ENCODE measurements at places on chromosomes 16 and 17.

DNA sequence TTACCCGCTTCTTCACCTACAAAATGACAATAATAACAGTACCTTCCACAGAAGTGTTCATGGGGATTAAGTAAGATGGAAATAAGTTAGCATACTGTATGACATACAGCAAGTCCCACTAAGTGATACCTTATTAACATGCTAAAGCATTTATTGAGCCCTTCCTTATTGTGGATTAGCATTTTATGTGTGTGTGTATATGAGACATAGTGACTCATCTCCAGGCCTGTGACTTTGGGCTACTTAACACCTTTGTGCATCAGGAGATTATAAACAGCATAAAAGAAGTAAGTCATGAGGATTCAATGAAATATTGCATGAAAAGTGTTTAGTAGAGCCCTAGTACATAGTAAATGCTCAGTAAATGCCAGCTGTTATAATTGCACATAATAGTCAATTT, 52.9 kb downstream of the CA10 start:
- no peak for DNase-seq

DNA sequence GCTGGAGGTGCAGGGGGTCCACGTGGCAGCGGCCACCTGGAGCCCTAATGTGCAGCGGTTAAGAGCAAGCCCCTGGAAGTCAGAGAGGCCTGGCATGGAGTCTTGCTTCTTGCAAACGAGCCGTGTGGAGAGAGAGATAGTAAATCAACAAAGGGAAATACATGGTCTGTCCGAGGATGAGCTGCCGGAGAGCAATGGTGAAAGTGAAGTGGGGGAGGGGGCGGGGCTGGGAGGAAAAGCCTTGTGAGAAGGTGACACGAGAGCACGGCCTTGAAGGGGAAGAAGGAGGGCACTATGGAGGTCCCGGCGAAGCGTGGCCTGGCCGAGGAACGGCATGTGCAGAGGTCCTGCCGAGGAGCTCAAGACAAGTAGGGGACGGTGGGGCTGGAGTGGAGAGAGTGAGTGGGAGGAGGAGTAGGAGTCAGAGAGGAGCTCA, 6.0 kb upstream of the SERPINF1 start:
- no peak for DNase-seq

DNA sequence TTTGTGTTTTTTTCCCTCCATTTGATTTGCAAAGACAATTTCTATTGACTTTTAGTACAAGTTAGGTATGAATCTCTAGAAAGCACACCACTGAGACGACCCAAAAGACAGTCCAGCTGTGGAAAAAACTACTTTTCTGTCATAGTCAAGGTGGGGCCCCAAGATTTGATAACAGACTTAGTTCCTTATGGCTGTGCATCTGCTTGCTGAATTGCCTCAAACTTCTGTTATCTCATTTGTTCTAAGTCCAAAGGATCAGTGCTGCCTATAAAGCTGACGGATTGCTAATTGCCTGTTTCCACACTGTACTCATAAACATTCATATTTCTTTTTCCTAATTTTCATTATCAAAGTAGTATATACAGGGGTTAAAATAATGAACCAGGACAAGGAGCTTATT, 180.8 kb downstream of the SPECC1 start:
- DNase-seq, result no peak

- no peak for DNase-seq
Observed at GRCh38 chr16:24482681-24483202, 56.6 kb upstream of the RBBP6 start.

DNA sequence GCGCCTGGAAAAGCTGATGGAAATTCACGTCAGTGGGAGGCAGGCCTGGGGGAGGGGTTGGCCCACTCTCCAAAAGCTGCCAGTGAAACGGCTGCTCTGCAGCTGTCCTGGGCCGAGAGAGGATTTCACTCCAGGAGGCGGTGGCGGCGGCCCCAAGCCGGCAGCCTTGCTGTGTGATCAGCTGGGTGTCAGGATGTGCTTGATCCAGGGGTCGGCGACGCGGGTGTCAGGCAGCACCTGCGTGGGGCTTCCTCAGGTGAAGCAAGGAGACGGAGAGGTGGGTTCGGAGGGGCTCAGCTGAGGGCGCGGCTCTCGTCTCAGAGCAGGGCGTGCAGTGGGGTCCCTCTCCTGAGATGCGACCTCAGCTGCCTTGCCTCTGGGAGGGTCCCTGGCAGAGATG, 7.0 kb downstream of the CBFA2T3 start:
- no peak for DNase-seq

DNA sequence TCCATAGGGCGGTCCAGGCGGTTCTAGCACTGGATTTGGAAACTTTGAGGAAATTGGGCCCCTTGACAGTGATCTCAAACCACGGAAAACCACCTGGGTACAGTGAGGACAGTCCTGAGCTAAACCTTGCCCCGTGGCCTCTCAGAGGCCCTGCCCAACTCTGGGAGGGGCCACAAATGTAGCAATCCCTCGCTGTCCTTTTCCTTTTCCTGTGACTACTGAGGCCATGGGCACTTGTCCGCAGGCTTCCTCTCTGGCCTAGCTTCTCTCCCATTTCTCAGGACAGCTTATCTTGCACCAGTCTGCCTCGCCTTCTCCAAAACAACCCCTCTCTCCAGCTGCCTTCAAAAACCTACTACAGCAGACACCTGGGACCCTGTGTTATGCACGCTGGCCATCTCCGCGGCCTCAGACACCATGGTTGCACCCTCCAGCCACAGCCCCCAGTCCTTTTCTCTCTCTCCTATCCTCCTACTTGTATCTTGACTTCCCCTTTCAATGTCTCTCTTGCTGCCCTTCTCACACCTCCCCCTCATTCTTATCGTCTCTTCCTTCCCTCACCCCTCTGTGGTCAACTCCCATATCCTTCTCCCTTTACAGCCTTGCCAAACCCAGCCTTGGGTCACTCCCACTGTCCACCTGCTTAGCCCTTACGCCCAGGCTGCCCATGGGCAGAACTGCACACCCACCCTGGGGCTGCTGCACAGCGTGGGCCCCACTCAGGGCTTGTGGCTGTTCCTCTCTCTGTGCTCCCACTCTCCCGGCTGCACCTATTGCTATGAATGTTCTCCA, 7.6 kb downstream of the SCPEP1 start:
- DNase-seq, result no peak

- no peak for DNase-seq
Observed at GRCh38 chr16:15507301-15507958, 73.0 kb downstream of the BMERB1 start.

DNA sequence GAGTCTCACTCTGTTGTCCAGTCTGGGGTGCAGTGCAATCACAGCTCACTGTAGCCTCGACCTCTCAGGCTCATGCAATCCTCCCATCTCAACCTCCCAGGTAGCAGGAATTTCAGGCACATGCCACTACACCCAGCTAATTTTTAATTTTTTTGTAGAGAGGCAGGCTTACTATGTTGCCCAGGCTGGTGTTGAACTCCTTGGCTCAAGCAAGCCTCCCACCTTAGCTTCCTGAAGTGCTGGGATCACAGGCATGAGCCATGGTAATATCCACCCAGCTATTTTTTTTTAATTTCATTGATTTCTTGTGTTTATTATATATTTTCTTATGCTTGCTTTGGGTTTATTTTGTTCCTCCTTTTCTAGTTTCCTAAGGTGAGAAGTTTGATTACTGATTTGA, 33.9 kb upstream of the NACA2 start:
- DNase-seq, result no peak

- no peak for DNase-seq
Observed at GRCh38 chr16:12507366-12507765, 296.3 kb downstream of the CPPED1 start.

DNA sequence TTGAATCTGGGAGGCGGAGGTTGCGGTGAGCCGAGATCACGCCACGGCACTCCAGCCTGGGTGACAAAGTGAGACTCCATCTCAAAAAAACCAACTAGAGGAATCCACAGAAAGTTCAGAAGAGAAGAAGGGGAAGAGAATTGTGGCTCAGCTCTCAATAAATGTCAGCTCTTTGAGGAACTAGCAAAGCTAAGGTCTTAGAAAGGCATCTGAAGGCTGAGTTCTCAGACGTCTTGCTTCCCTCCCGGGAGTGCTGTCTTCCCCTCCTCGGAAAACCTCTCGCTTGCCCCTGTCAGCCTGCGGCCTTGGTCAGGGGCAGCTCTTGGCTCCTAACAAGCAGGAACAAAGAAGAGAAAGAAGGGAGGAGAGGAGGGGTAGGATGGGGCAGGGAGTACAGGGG, 5.3 kb downstream of the SHPK start:
- no peak for DNase-seq

DNA sequence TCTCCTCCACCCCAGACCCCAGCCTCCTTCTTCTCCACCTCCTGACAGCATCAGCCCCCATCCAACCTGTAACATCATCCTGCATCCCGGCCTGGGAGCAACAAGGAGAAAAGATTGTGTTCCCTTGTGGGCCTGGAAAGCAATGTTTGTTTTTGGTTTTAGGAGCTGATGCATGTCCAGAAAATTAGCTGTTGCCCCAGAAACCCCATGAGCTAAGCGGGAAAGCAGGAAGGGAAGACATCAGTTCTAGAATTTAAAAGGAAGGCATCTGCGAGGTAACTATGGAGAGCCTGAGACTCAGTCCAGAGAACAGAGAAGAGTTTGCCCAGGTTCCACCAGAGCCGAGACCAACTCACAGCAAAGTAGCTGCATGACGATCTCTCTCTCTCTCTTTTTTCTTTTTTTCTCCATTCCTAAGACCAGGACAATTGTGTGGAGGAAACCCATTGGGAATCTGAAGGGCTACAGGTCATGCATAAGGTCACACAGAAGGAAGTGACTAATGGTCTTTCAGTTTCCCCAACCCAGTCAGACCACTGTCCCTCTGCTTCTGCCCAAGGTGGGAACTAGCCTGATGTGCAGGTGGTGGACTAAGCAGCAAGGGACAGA, 124.4 kb downstream of the SLC39A11 start:
- DNase-seq, result no peak
